Cerebellum (tissue), 4 donors: ENCODE measurements at places on chromosomes 4 and X. TPM values are rescaled to one million over a fixed set of nuclear protein-coding genes. Genes with fewer than 3 reads are reported as not detected.

The ATP6AP1 gene
- total RNA-seq = 40.8 TPM

The MID1 gene
- 35.3 TPM for total RNA-seq

The TEX13D gene
- total RNA-seq = not detected

The UGT2B15 gene
- not detected for total RNA-seq

The DDX53 gene
- not detected for total RNA-seq

The GUCY2F gene
- 0.18 TPM for total RNA-seq

The GPR119 gene
- total RNA-seq = not detected

The CCSER1 gene
- 200 TPM for total RNA-seq

The MAGEB17 gene
- total RNA-seq = not detected

The ARHGEF6 gene
- total RNA-seq = 17.1 TPM

The IL13RA1 gene
- 6.7 TPM for total RNA-seq

The HCFC1 gene
- 20.0 TPM for total RNA-seq

The CT45A10 gene
- total RNA-seq = not detected

The ZFP92 gene
- total RNA-seq = 1.5 TPM

The SH3D19 gene
- 17.1 TPM for total RNA-seq

The DTHD1 gene
- total RNA-seq = 2.1 TPM

The SERPINA7 gene
- total RNA-seq = not detected

The GLUD2 gene
- total RNA-seq = 5.6 TPM

The PHKA2 gene
- total RNA-seq = 15.6 TPM

The LPAR4 gene
- 10.9 TPM for total RNA-seq

The DGKQ gene
- total RNA-seq = 7.3 TPM

The USP17L11 gene
- not detected for total RNA-seq

The VCX3B gene
- total RNA-seq = not detected

The TMSB15B gene
- 33.6 TPM for total RNA-seq

The PDZD4 gene
- total RNA-seq = 89.6 TPM

The PLXNA3 gene
- total RNA-seq = 28.2 TPM

The GC gene
- total RNA-seq = not detected

The SLC34A2 gene
- 0.54 TPM for total RNA-seq

The YY2 gene
- 3.3 TPM for total RNA-seq

The RAI2 gene
- total RNA-seq = 3.2 TPM

The SSX3 gene
- not detected for total RNA-seq

The ETDA gene
- total RNA-seq = not detected

The ZMAT1 gene
- 18.2 TPM for total RNA-seq

The FOXP3 gene
- total RNA-seq = not detected

The GUCY1B1 gene
- 30.3 TPM for total RNA-seq

The PNMA5 gene
- total RNA-seq = 0.82 TPM

The MAGEA11 gene
- total RNA-seq = not detected

The FAAH2 gene
- 1.5 TPM for total RNA-seq

The BEX1 gene
- 67.0 TPM for total RNA-seq

The PFKFB1 gene
- 0.45 TPM for total RNA-seq

The MAGEB2 gene
- not detected for total RNA-seq

The GABRG1 gene
- 22.3 TPM for total RNA-seq

The SPACA5 gene
- not detected for total RNA-seq

The SUPT20HL1 gene
- not detected for total RNA-seq

The CFAP99 gene
- total RNA-seq = 0.45 TPM
